ENCODE measurements at places on chromosomes 16 and 17. TPM values are rescaled to one million over a fixed set of nuclear protein-coding genes. Genes with fewer than 3 reads are reported as not detected.

GRCh38 chr17:17343160-17343735 lies 40.1 kb downstream of the NT5M start:
- DNase-seq: no peak

DNA sequence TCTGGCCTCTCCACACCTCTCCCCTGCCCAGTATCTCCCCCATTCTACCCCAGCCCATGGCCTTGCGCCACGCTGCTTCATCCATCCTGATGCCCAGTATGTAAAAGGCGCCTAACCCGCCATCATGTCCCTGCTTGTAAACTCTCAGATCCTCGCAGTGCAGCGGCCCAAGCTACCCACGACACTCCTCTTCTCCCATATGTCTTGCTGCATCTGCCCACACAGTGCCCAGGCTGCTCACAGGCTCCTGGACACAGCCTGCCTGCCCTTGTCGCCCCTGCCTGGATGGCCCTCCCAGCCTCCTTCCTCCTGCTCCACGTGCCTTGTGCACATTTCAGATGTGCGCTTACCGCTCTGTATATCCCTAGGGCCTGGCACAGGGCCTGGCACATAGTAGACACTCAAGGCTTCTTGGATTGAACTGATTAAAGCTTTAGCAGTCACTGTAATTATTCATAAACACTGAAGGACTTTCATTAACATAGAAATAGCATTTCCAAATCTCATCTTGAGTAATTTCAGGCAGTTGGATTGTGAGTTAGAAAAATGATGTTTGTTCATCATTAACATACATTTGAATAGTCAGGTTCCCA lies 129.1 kb downstream of the CLEC16A start:
- DNase-seq: no peak

DNA sequence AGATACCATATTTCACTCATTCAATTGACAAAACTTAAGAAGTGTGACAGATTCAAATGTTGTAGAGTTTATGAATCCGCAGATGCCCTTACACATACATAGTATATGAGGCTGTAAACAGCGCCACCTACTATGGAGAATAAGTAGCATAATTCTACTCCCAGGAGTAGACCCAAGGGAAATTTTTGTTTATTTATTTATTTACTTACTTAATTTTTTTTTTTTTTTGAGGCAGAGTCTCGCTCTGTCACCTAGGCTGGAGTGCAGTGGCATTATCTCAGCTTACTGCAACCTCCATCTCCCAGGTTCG lies 35.5 kb downstream of the GAN start:
- DNase-seq: no peak

DNA sequence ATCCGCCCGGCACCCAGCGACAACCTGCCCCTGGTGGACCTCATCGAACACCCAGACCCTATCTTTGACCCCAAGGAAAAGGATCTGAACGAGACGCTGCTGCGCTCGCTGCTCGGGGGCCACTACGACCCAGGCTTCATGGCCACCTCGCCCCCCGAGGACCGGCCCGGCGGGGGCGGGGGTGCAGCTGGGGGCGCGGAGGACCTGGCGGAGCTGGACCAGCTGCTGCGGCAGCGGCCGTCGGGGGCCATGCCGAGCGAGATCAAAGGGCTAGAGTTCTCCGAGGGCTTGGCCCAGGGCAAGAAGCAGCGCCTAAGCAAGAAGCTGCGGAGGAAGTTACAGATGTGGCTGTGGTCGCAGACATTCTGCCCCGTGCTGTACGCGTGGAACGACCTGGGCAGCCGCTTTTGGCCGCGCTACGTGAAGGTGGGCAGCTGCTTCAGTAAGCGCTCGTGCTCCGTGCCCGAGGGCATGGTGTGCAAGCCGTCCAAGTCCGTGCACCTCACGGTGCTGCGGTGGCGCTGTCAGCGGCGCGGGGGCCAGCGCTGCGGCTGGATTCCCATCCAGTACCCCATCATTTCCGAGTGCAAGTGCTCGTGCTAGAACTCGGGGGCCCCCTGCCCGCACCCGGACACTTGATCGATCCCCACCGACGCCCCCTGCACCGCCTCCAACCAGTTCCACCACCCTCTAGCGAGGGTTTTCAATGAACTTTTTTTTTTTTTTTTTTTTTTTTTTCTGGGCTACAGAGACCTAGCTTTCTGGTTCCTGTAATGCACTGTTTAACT lies 1.0 kb downstream of the NOG start:
- no peak for DNase-seq

DNA sequence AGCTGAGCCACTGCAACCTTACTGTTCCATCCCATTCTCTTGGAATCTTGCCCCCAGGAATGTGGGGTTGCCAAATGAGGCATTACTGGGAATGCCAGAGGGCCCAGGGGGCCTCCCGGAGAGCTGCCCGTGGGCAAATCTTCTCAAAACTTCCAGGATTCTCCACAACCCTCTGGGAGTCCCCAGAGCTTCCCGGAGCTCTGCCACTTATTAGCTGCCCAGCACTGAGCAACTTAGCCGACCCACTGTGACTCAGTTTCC lies 306.0 kb downstream of the FOXL1 start:
- DNase-seq: peak; percentile 19

DNA sequence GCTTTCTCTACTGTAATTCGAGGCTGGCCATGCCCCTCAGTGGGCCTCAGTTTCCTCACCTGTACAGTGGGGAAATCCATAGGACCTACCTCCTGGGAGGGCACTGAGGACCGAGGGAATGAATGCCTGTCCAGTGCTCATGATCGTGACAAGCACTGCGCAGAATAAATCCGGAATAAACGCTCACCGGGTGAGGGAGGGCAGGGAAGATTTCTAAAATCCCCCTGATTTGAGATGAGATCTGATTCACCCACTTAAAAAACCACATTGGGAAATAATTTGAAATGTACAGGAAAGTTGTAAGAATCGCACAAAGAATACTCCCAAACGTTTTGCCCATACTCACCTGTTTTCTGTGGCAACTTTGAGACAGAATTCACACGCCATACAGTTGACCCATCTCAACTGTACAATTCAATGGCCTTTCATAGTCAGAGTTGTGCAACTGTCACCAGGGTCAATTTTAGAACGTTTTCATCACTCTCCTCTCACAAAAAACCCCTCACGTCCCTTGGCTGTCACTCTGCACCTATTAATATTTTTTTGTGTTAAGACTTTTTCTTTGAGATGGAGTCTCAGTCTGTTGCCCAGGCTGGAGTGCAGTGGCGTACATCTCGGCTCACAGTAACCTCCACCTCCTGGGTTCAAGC lies 49.8 kb downstream of the IRF8 start:
- no peak for DNase-seq

DNA sequence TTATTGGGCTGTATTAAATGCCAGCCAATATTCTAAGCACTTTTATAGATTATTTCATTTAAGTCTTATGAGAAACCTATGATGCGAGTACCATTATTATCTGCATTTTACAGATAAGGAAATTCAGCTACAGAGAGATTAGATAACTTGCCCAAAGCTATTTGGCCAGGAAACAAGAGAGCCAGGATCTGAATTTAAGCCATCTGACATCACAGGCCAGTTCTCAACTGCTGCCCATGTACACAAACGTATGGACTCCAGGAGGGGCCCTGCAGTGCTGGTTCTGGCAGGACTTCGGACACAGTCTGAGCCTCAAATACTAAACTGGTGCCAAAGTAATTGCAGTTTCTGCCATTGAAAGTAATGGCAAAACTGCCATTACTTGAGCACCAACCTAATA lies 40.2 kb downstream of the CPPED1 start:
- DNase-seq: peak; percentile 10

DNA sequence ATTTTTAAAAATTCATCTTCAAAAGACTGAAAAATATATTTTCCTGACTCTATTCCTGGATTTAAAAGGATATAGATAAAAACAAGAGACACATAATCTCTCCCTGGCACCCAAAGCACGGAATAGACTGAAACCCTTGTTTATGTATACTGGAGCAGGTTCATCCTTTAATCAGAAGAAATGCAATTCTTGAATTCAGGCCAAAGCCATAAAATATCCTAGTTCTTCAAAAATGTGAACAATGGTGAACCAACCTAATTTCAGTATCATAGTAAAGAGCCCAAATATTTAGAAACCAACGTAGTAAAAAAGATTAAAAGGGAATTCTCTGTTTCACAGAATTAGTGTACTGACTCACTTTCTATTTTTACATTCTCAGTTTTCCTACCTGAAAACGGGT lies 188.5 kb upstream of the C17orf78 start:
- peak; percentile 88 for DNase-seq

DNA sequence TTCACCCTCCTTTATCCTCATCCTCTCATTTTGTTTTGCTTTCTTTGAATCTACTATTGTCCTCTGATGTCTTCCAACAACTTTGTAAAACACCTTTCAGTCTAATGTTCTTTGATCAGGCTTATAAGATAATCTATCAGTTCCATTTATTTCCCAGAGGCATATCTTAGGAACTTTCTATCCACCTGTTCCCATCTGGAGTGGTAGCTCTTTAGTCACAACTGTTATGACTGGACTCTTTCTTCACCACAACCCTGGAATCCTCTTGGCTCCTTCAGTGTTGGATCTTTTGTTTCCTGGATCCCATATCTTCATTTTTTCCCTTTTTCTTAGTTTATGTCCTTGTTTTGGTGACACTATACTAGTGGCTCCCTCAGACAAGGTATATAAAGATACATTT lies 23.5 kb downstream of the RPS6KB1 start:
- DNase-seq: no peak

DNA sequence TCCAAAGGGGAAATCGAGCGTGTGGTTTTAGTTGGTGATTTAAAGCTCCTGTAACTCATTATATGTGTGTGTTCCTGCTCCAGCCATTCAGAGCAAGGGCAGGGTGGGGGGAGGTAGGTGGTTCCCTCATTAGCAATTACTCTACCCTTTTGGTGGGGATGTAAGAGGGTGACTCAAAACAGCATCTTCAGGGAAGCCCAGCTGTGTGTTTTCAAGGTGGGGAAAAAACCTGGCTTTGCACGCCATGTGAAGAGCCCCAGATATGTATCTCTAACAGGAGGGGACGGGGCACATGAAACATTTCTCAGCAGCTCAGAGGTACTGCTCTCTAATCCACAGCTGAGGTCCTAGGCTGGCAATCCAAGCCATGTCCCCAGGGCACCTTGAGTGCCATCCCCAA lies 241.3 kb upstream of the ZFHX3 start:
- no peak for DNase-seq

- DNase-seq: no peak
These were observed 198.6 kb downstream of the AATF start for GRCh38 chr17:37147301-37147812.

DNA sequence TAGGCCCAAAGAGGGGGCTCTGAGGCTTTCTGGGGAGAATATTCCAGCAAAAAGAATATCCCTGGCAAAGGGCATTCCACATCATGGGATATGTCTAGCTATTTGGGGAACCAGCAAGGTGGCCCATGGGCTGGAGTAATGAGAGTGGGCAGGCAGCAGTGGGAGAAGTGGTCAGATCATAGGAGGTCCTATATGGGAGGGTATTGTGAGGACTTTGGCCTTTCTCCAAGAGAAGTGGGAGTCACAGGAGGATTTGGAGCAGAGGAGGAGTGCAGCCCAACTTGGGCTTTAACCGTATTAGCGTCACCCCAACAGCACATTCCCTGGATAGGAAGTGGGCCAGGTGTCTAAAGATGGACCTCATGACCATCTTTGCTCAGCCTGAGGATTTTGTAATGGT lies 151.4 kb downstream of the ENGASE start:
- no peak for DNase-seq

DNA sequence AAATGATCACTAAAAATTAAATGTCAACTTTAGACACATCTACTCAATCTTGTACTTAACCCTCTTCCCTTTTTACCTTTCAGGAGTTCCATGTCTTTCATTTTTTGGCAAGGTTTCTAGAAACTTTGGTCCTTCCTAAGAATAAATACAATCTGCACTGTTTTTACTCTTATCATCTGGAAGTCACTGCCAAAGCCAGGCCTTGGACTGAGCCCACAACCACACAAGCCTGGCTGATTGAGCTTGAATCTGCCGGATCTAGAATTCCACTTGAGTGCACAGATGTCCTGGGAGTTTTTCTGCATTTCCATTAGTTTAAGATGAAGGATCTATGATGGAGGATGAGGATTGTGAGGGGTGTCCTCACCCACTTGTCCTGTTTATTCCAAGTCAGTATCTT lies 126.1 kb downstream of the VPS53 start:
- peak; percentile 62 for DNase-seq

DNA sequence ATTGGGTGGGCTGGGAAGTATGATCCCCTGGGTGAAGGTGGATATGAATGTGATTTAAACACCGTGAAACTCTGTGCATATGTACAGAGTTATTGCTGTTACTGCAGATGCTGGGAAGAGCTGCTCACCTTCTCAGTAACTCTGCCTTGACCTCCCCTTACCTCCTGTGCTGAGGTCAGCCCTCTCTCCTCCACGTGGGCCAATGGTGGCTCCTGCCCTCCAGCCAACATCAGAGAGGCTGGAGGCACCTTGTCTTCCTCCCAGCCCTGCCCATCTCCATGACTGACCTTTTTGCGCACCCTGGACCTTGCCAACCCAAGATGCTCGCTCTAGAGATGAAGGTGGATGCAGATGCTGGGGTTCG lies 387 bp upstream of the ASB16 start:
- DNase-seq: no peak

DNA sequence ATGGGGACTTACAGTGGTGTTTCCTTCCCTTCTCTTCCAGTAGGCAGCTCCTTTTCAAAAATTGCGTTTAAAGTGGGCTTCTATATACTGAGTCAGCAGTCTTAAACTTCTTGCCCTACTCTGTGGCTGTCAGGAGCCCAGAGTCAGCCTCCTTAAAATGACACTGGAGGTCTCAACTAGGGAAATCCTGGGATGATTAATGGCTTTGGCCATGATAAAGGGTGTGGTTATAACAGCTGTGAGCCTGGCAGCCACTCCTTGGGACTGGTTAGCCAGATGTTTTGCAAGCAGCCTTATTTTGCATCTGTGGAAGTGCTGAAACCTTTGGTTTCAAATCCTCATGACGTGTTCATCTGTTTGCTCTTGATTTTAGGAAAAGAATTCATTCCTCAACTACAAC lies 25.0 kb downstream of the TAC4 start:
- peak; percentile 70 for DNase-seq

- no peak for DNase-seq
These were observed 60.4 kb upstream of the MSI2 start for GRCh38 chr17:57195785-57196460.

DNA sequence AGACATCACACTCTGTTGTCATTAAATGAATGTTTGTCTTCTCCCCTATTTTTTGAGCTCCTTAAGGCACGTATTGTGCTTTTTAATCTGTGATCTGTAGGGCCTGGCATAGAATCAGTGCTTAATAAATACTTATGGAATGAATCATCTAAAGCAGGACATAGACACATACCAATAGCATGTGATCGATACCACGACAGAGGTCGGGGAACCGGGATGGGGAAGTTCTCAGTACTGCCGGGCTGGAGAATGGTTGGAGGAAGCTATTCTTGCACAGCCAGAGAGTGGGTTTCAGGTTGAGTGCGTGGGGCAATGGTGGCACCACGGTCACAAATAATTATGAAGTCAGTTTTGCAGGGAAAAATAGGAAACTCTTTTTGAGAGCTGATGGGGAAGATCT lies 26.8 kb downstream of the NLRP1 start:
- DNase-seq: no peak

GRCh38 chr16:82136956-82137821 lies 32.8 kb downstream of the MPHOSPH6 start:
- no peak for DNase-seq

CACNA1G gene
- 1.9 TPM for total RNA-seq

ALDH3A2 gene
- 71.3 TPM for total RNA-seq

CCDC144A gene
- 20.9 TPM for total RNA-seq

SSTR5 gene
- total RNA-seq: not detected

LUC7L3 gene
- 62.4 TPM for total RNA-seq

MMP25 gene
- total RNA-seq: 0.24 TPM
